ENCODE measurements at places on chromosomes 13 and 19.

GRCh38 chr19:21586311-21587116 lies 81.1 kb downstream of the ZNF429 start:
- DNase-seq, result no peak

GRCh38 chr19:56309511-56310185 lies 5.0 kb downstream of the ZSCAN5A start:
- peak; percentile 92 for DNase-seq

- DNase-seq, result peak; percentile 31
Measured at GRCh38 chr19:3556978-3557460, 367 bp downstream of the MFSD12 start.

DNA sequence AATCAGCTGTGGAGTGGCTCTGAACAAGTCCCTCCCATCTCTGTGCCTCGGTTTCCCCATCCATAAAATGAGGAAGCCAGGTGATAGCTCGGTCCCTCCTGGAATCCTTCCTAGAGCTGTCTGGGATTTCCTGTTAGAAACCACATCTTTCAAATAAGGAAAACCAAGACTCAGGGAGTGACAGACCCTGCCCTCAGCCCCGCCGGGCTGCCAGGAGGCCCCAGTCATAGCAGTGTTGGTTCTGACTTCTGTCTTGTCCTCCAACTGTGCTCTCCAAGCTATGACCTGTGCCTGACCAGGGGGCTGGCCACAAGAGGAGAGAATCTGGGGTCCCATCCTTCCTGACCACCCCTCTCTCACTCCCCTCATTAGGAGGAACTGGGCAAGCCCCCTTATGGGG lies 1.1 kb upstream of the SHD start:
- DNase-seq, result peak; percentile 30

- no peak for DNase-seq
Measured at GRCh38 chr19:2806736-2807378, 12.8 kb upstream of the ZNF554 start.

GRCh38 chr13:99278200-99278599 lies 20.0 kb upstream of the GPR18 start:
- DNase-seq, result peak; percentile 21

DNA sequence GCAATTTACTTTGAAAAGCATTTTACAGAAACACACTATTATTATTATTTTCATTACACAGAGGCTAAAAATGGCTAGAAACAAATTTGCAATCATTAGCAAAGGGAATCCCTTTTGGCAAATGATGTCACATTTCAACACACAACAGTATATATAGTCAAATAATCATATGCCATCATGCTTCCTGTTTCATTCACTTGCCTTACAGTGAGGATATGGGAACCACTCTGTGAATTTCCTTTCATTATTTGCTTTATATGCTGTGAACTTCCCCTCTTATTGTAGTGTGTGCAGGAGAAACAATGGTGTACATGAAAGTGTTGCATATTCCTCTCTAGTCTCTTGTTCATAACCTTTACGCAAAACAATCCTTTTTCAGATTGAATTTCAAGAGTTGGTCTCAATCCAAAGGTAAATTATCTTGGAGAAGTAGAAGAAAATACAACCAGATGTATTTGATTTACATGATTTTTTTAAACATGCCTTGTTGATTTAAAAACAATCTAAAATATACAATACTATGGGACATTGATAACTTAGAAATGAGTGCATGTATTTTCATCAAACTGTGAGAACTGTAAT lies 657.3 kb downstream of the EFNB2 start:
- peak; percentile 40 for DNase-seq

DNA sequence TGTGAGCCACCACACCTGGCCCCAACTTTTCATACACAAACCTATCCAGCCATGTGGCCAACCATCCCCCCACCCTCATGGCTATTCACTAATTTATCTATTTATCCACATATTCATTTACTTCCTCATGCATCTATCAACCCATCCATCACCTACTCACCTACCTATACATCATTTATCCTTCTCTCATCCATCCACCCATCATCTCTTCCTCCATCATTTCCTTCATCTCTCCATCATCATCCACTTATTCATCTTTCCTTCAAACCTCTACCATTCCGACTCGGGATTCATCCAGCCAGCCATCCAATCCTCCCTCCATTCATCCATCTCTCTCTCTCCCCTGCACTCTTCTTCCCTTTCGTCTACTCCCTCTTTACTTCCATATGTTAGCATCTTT lies 54.6 kb downstream of the RYR1 start:
- no peak for DNase-seq

- DNase-seq, result no peak
Measured at GRCh38 chr19:17436094-17436873, 12.2 kb downstream of the TMEM221 start.

GRCh38 chr19:56838024-56838908 lies 2.3 kb downstream of the PEG3 start:
- DNase-seq, result peak; percentile 8

- DNase-seq, result no peak
Measured at GRCh38 chr19:418761-419671, 10.1 kb upstream of the C2CD4C start.

DNA sequence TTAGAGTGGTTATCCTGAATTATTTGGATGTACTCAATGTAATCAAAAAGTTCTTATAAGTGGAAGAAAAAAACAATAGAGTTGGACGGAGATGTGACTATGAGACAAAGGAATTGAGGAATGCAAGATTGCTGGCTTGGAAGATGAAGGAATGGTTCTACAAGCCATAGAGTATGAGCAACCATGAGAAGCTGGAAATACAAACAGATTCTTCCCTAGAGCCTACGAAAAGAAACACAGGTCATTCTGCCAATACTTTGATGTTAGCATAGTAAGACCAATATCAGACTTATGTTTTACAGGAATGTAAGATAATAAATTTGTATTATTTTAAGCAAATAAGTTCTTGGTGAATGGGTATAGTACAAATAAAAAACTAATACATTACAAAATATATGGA lies 249.2 kb downstream of the DIAPH3 start:
- DNase-seq, result no peak

DNA sequence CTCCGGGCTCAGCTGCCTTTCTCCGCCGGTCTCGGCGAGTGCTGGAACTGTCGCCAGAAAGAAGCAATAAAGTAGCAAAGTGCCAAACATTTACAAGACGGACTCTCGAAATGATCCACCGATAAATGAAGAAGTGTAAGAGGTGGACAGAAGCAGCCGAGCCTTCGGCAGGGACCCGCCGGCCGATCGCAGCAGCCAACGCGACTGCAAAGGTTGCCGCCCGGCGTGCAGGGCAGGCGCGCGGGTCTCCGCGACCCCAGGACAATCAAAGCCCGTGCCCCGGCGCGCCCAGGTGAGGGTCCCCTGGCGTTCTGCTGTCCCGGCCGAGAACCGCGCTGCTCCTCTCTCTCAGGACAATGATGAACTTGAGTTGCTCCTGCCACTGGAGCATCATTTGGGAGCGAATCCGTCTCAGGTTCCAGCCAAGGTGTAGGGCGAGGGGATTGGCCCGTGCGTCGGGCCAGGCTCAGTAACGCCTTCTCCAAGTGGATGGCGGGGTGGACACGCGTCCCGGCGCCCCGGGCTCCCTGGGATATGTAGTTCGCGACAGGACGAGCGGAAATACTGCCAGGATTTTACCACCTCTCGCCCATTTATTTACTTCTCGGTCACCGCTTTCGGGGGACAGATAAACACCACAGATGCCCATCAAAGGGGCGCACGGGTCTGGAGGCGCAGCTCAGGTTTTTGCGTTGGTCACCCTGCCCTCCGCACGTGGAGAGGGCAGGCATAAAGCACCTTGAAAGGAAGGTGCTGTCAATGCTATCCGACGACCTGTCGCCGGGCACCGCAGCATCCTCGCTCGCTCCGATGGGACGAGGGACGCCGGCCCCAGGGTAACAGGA lies at the start of the genes BIVM and POGLUT2:
Gene BIVM (plus strand): TSS at position 539 of the 845 bp plus-strand sequence. CDS start 8,149 bp downstream, outside the sequence.
Gene POGLUT2 (minus strand): TSS at position 396 of the 845 bp plus-strand sequence. CDS start 306 bp downstream, at position 90.
- peak; percentile 93 for DNase-seq

- no peak for DNase-seq
Measured at GRCh38 chr19:56504581-56504980, 3.1 kb upstream of the ZNF471 start.

DNA sequence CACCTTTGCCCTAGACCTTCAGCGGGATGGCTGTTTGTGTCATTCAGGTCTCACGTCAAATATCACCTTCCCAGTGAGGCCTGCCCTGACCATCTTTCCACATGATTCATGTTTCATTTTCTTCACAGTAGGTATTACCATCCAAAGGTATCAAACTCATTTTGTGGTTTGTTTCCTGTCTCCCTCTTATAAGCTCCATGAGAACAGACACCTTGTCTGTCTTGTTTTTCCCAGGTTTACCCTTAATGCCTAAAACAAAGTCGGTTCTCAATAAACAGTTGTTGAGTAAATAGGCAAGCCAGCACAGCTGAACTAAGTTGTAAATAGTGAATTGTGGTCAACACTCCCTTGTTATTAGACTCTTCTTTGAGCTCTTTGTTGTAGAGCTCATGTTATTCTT lies 122.6 kb upstream of the GJB6 start:
- DNase-seq, result no peak

- no peak for DNase-seq
Measured at GRCh38 chr13:57740719-57741118, 109.2 kb downstream of the PCDH17 start.

- DNase-seq, result no peak
Measured at GRCh38 chr19:41912899-41913537, 15.2 kb downstream of the ERFL start.

DNA sequence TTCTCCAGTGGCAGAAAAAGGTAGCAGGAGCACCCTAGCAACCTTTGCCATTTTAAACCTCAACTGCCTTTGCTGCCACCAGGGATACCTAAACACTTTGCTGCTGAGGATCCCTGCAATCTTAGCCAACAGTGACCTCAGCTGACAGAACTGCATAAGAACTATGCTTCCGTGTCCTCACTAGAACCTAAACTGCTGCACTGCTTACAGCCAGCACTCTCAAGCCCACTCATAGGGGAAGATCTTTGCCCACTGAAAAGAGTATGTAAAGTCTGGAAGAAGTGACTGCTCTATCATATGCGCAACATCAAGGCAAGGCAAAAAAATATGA lies 270.0 kb upstream of the PCDH20 start:
- peak; percentile 49 for DNase-seq

DNA sequence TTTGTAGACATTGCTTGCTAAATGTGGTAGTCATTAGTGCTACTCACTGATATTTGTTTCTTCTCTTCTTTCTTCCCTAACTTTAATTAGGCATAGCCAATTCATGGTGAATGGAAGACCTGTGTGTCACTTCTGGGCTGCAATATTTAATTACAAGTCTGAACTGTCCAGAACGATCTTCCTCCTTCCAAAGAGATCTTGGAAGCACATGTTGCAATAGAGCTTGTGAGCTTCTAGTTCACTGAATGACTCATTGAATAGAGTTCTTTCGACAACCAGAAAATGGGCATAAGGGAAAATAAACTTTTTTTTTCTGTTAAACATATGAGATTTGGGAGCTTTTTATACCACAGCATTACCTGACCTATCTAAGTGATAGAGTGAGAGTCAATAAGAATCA lies 1264.6 kb downstream of the PCDH9 start:
- DNase-seq, result no peak

DNA sequence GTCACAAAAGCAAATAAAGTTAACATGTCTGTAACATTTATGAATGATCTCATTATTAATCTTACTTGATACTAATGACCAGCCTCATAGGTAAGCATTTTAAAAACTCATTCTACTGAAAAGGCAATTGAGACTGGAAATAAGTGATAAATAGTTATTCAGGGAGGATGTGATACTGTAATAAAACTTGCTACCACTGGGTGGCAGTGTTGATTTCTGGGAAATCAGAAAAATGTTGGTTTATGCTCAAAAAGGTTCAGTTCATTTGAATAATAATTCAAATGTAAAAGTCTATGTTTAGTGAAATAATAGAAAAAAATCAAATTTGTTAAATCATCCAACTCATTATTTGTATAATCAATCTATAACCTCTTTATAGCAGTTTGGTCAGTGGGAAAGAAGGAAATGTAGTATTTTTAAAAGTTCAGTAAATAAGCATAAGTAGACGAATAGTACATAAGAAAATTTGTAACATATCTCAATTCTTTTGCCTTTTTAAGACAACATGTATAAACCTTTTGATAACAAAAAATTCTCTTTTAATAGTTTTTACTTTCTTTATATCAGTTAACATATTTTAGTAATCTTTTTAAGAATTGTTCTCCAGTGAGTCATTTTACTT lies 9.6 kb downstream of the ABHD13 start:
- peak; percentile 78 for DNase-seq

DNA sequence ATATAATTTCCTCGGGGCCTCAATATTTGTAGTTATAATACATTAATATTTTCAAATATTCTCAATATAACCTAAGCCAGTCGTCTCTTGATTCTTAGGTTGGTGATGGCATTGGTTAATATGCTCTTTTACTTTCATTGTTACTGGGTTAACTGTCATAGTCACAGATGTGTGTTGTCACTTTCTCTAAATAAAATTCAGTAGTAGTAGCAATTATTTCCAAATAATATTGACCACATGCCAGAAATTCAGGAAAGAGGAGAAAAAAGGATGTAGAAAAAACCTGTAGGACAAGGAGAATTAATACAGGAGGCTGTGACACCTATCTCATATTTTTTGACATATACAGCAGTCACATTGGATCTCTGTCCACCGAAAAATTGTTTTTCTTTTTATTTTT lies 322.7 kb upstream of the SLITRK6 start:
- DNase-seq, result no peak

DNA sequence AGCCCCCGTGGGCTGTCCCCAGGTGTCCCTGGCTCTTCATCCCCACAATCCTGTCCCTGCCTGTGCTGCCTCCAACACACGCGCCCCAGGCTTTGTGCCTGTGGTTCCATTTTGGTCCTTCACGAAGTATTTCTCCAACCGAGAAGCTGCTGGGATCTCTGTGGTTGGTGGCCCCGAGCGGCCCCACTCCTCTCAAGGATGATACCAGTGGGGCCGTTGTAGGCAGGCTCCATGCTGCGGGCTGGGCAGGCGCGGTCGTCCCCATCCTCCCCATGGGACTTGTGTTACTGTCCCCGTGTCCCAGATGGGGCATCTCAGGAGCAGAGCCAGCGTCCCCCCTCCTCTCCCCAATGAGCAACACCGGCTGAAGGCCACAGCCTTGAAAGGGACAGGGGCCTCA lies 3.7 kb upstream of the ZNF554 start:
- no peak for DNase-seq

DNA sequence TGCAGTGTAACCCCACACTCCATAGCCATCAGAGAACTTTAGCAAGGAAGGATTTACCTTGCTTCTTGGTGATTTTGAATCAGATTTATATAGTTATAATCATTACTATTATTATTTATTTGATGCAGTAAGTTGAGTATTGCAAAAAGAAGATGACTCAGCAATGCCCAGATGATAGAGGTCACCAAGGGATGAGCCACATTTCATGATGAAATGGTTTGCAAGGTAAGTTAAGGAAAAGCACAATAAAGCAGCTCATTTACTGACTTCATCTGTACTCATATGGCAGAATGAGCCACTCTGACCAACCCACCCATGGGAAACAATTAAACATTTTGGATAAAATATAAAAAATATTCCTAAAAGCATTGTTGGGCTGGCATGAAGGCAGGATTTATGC lies 59.1 kb downstream of the AKAP11 start:
- peak; percentile 14 for DNase-seq

All from OCI-M1 (cell line).